ENCODE measurements at places on chromosomes 1 and 21.

GRCh38 chr1:226325178-226325577 lies 16.2 kb upstream of the LIN9 start:
- no peak for DNase-seq

GRCh38 chr1:42013881-42014470 lies 95.3 kb upstream of the HIVEP3 start:
- DNase-seq = no peak

- DNase-seq = no peak
These were observed 8.9 kb downstream of the VSIG8 start for GRCh38 chr1:159853417-159854115.

DNA sequence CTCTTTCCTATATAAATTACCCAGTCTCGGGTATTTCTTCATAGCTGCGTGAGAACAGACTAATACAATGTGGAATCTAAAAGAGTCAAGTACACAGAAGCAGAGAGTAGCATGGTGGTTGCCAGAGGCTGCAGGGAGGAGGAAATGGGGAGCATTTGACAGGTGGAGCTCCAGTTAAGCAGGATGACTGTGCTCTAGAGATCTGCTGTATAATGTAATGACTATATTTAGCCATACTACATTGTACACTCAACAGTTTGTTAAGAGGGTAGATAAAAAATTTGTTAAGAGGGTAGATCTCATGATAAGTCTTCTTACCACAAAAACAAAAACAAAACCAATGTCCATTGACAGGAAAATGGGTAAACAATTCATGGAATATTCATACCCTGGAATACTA lies 82.1 kb downstream of the MT1HL1 start:
- no peak for DNase-seq

DNA sequence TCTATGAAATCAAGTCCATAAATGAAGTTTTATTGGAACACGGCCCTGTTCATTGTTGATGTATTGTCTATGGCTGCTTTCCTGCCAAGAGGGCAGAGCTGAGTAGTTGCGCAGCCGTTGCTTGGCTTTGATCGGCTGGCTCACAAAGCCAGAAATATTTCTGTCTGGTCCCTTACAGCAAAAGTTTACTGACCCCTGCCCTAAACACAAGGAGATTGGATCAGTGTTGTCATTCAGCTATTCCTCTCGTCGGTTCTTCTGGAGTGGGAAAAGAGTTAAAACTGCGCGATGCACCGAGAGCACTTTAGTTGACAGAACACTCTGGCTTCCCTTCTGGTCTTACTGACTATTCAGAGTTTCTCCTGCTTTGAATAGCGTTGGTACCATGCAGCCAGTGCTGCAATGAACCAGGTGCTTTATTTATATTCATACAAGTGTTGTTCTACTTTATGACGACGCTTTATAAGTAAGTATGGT lies 868 bp downstream of the ZBTB40 start:
- DNase-seq = no peak

GRCh38 chr1:2952371-2952770 lies 68.9 kb upstream of the ACTRT2 start:
- DNase-seq = no peak

DNA sequence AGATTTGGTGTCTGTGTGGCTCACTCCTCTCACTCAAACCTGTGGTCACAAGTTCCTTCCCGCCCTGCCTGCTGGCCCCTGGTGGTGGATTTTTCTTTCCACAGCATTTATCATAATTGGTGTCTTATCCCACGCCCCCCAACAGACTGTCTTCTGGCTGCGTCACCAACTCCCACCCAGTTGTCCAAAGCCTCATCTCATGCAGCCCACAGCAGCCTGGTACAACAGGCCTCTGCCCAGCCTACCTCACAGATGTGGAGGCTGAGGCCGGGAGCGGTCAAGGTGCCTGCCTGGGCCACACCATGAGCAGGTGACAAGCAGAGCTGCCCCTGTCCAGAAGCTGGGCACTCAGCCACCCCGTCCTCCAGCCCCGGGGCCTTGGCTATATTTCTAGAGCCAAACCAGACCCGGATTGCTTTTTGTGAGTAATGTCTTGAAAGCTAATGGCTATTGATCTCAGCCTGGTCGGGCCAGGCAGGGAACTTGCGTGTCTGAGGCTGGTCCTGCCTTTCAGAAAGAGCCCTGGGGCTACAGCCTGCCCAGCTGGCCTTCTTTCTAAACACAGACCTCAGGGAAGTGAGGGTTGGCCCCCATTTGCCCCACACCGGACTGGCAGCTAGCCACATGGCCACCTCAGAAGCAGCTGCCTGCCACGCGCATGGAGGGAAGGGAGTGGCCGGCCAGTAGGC lies 2.6 kb downstream of the KCNAB2 start:
- no peak for DNase-seq

- no peak for DNase-seq
These were observed 37.1 kb downstream of the PRRX1 start for GRCh38 chr1:170700842-170701615.

DNA sequence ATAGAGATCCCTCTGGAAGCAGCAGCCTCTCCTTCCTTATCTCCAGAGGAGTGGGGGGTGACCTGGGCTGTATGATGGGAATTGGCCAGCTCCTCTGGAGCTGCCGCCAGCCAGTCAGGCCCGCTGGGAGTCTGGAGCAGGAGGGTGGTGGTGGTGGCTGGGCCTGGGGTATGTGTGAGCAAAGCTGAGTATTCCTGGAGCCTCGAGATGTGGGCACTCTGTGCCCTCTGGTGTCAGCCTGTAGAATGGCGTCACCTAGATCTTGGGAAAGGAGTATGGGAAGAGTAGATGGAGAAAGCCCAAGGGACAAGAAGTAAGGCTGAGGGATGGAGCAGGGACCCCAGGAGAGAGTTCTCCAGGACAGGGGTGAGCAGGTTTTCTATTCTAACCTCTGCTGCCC lies 16.0 kb downstream of the VANGL2 start:
- DNase-seq = no peak

DNA sequence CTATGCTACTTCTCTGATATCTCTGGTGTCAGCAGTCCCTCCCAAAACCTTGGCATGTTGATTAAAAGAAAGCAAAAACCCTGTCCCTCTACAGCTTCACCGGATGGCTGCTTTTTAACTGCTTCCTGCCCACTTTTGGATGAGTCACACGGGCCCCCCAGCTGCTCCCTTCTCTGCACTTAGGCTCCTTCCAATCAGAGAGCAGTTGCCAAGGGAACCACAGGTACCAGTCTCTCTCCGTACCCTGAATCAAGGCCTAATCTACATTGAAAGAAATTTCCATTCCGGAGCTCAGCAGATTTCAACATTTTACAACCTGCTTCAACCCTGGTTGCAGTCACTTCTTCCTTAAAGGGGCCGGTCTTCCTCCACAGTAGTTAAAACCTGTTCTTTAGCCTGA lies 70.6 kb upstream of the GJB5 start:
- DNase-seq = no peak
